H1 (cell line): ENCODE measurements at places on chromosomes 16 and 17. TPM values are rescaled to one million over a fixed set of nuclear protein-coding genes. Genes with fewer than 3 reads are reported as not detected.

DNA sequence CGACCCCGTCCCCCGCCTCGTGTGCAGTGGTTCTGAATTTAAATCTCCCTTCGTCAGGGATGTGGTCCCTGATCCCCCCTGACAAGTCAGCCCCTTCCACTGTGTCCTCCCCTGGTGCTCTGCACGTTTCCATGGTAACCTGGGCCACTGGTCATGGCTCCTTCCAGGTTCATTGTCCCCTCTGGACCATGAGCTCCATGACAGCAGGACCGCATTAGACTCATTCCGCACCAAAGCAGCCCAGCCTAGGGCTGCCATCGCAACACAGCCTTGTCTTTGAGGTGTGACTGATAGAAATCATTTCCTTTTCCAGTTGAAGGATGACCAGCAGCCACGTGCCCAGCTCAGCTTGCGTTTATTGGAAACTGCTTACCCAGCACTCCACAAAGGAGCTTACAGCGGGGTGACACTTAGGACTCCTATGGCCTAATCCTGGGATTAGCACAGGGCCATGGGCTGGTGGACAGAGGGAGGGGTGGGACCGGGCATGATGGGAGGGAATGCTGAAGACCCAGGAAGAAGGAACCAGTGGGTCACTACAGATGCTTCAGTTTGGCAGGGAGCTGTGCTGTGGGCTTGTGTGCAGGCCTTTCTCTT lies 7.6 kb downstream of the RCVRN start:
- no peak for DNase-seq

DNA sequence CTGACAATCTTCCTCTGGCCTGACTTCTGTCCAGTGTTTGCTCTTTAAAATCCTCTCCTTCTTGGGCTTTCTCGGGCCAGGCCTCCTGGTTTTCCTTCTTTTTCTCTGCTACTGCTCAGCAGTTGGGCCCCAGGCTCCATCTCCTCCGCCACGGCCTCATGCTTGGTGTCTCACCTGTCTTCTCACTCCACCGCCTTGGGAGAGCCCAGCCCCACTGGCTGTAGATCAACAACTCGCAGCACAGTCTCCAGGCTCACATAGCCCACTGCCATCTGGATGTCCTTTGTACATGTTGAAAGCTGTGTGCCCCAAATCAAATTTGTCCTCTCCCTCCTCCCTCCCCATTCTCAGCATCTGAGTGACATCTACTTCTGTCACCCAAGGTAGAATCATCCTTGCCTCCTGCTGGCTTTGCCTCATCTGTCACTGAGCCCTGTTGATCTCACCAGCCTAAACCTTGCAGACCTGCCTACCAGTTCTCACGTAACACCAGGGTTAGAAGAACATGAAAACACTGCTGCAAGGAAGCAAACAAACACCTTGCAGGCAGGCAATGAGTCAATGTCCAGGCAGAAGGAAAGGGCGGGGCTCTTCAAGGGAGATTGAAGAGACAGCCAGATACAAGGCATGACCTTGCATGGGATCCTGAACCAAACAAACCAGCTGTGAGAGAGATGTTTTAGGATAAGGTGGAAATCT lies 103.2 kb upstream of the SMURF2 start:
- no peak for DNase-seq

DNA sequence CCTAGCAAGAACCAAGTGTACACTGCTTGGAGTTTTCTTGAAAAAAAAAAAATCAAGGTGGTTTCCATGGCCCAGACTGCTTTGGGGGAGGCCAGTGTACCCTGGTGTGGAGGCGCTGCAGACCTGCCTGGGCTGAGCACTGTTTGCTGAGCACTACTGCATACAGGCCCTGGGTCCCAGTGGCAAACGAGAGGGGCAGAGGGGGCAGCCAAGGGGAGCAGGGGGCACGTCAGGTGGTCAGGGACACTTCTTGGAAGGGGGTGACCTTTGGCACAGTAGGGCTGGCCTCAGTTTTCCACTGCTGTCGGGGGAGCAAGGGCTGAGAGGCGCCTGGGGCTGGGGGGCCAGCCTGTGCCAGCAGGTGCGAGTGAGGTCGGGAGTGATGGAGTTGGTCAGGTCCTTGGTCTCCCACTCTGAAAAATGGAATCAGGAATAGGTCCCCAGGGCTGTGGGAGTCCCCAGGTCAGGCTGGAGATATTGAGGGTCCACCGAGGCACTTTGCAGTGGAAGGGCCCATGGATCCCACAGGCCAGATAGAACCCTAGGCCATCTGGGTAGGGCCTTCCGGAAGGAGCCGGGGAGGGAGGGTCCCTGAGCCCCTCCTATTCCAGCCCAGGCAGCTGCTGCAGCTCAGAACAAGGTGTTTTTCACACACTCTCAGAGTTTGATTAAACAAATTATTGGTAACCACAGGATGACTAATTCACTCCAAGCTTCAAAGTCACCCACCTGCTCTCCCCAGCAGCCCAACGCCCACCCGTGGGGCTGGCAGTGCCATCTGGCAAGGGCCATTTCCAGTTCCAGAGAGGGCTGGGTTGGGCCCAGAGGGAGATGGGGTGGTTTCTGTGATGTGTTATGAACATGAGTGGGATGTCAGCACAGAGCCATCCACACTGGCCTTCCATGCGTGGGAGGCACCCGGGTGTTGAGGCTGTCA lies 3.5 kb downstream of the ZFPM1 start:
- no peak for DNase-seq

MEIOC gene
- total RNA-seq, result 3.6 and 4.8 TPM in 2 replicates
